ENCODE measurements at places on chromosomes 1 and 21.

DNA sequence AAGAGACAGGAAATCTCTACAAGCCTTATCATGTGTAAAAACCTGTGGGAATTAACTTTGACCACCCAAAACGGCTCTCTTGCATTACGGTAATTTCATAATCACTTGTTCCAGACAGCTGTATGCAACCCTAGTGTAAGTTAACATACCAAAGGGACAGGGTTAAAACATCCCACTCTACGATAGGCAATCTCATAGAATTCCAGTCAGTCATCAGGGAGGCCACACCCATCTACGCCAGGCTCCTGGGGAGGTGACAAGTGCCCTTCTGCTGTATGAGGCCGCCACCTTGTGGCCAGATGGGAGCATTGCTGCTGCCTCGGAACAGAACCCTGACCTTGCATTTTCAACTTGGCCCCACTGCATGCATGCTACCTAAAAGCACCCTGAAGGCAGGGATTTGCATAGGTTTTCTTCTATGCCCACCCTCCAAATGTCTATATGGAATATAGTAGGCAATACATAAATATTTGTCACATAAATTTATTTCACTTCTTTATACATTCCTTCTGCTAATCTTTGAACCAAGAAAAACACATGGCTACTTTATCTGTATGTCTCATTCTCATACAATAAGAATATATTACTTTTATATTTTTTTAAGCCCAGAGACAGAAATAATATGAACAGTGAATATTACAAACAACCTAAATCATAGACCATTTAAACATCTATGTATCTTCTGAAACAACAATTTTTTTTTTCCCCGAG is 12.6 kb downstream of the HSF2BP start:
- DNase-seq = peak; percentile 94

GRCh38 chr1:205582471-205583291 is 49.1 kb downstream of the ELK4 start:
- DNase-seq = peak; percentile 14

DNA sequence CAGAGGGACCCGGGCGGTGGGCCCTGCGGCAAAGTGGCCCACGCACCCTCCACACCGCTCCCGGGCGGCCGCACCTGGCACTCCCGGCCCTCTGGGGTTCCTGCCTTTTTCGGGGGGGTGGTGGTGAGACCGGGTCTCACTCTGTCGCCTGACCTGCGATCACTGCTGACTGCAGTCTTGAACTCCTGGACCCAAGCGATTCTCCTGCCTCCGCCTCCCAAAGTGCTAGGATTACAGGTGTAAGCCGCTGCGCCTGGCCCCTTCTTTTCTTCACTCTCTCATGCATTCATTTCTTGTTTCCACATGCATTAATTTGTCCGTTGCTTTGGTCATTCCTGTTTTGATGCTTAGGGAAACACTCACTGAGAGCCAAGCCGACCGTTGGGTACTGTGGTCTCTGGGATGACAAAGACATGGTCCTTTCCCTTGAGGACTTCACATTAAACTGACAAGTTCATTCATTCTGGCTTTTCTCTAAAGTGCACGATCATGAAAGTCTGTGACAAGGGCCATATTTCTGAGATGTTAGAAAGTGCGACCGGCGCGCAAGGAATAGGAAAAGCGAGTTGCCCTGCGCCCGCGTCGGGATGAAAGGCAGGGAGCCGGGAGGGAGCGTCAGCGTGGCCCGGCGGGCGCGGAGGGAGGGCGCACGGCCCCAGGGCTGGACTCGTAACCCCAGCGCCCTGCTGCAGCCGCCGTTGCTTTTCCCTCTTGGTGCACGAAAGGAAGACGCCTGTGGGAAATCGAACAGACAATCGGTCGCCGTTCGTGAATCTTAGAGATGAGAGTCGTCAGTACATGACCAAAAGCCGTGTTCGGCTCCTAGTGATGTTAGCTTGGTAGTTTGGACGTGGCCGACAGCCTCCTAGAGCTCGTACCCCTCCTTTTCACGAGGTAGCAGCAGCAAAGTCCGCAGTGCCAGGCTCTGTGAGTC is 1.0 kb upstream of the MCOLN2 start:
- DNase-seq = no peak

DNA sequence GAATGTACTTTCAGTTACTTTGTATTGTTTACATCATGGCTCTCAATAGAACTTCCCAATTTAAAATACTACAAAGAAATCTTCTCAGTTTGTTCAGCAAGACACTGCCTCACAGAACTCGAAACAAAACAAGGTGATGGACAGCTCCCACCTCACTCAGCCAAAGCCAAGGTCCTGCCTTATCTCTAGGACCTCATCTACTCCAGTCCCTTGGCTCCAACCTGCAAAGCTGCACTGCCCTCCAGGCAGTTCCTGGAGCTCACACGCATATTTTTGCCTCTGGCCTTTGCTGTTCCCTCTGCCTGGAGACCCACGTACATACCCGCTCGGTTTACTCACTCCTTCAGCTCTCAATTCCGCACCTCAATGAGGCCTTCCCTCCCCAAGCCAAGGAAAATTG is 40.3 kb downstream of the MCOLN2 start:
- DNase-seq = no peak

All from WERI-Rb-1 (cell line).